Fibroblast of lung (primary cell): ENCODE measurements at places on chromosomes 1 and 21.
A peak's percentile ranks its signal among the peaks of the same experiment; 100 is the strongest.

DNA sequence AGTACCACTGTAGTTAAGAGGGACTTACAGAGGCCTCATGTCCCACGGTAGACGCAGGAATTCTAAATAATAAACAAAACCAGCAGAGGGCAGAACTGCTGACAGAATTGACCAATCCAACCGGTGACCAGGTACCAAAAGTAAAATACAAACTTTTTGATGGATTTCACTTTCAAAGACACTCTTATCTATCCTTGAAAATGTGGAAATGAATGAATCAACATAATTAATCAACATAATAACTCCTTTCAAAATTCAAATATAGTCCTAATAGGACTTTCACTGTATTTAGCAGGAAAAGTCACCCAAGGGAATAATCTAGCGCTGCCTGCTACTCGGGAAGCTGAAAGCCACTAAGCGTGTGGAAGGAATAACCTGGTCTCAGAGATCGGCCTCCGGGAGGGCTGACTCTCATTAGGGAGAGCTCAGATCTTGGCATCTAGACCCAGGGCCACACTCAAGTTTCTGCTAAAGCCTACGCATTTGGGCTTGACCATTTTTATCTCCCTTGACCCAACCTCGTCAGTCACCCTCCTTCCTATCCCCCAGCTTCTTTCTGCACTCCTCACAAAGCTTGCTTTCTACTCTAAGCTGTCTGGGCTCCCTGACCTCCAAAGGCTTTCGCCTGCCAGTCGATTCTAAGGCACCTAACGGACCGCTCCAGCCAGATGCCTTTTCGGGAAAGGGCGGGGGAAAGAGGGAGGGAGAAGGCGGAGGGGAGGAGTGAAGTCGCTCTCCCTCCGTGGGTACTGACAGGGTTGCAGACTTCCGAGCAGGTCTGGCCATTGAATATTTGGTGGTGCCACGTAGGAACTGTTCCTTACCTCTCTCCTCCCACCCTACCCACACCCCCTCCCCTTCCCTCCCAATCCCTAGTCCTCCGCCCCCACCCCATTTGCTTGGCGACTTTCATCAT, 1.6 kb downstream of the COL11A1 start:
- H3K27ac ChIP-seq = no peak overlapping the region
- H3K4me1 ChIP-seq = no peaks in the 10 kb centered on the region
- no peaks in the 10 kb centered on the region for H3K36me3 ChIP-seq
- peak overlapping the region; percentile 20 for H3K4me3 ChIP-seq
- peak; percentile 46 for DNase-seq

GRCh38 chr21:44418876-44419230, 36.5 kb upstream of the LRRC3 start:
- H3K4me3 ChIP-seq = no peak overlapping the region
- no peaks in the 10 kb centered on the region for H3K27me3 ChIP-seq
- H3K4me1 ChIP-seq = no peaks in the 10 kb centered on the region
- no peak overlapping the region for H3K27ac ChIP-seq
- DNase-seq = no peak

- H3K4me3 ChIP-seq = no peak overlapping the region
- no peaks in the 10 kb centered on the region for H3K4me1 ChIP-seq
- peak; percentile 62 for DNase-seq
- no peaks in the 10 kb centered on the region for H3K36me3 ChIP-seq
Measured at GRCh38 chr21:31781737-31782136, 49.8 kb upstream of the SCAF4 start.

DNA sequence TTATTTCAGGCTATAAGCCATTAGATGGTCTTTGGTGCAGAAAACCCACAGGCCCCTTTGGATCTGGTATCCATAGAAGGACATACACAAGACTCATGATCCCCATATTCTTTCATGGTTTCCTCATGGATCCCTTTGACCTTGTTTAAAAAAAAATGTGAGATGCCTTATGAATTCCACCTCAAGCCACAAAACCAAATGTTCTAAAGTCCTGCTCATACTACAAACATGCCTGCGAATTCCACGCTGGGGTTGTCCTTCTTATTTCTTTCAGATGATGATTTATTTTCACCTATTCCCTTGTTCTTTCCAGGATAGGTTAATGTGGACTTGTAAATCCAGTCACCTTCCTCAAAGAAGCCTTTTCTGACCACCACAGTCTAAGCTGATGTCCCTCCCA, 256.9 kb upstream of the DPYD start:
- peak; percentile 60 for DNase-seq
- H3K4me3 ChIP-seq = no peak overlapping the region
- no peak overlapping the region for H3K27ac ChIP-seq

GRCh38 chr1:242065813-242066212, 66.9 kb upstream of the MAP1LC3C start:
- no peaks in the 10 kb centered on the region for H3K36me3 ChIP-seq
- no peak for DNase-seq
- H3K27me3 ChIP-seq = no peaks in the 10 kb centered on the region
- H3K4me3 ChIP-seq = no peak overlapping the region

DNA sequence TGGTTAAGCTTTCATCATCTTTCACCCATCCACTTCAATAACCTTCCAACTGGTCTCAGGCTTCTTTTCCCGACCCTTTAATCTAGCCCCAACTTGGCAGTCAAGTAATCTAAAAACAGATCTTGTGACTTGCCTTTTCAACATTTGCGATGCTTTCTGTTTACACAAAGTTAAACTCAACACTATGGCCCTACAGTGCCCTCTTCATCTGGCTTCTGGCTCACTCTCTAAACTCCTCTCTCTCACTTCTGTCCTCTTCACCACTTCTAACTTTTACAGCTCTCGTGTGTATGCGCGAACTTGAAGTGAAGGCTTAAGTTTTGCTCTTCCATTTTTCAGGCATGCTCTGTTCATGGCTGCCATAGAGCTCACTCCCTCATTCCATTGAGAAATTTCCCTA, 1122.3 kb upstream of the ADGRL2 start:
- no peak overlapping the region for H3K4me3 ChIP-seq
- no peaks in the 10 kb centered on the region for H3K36me3 ChIP-seq
- no peak overlapping the region for H3K27ac ChIP-seq
- H3K4me1 ChIP-seq = no peaks in the 10 kb centered on the region
- no peaks in the 10 kb centered on the region for H3K27me3 ChIP-seq
- DNase-seq = no peak

DNA sequence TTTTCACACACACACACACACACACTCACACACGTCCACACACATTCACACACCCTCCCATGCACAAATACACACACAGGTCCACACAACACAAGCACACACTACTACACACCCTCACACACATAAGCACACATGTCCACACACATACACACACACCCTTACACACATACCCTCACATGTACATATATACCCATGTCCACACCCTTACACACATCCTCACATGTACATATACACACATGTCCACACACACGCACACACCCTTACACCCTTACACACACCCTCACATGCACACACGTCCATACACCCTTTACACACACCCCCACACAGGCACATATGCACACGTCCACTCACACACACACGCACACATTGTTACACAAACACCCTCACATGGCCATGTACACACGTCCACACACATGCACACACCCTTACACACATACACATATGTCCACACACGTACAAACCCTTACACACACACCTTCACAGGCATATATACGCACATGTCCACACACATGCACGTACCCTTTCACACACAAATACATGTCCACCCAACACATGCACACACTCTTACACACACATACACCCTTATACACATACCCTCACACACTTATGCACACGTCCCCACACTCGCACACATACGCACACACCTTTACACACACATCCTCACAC, 50.7 kb downstream of the RGS7 start:
- no peak overlapping the region for H3K4me3 ChIP-seq
- peaks cover 2% of the 10 kb centered on the region for H3K4me1 ChIP-seq
- H3K36me3 ChIP-seq = no peaks in the 10 kb centered on the region
